ENCODE measurements at places on chromosomes 1 and 21. TPM values are rescaled to one million over a fixed set of nuclear protein-coding genes. Genes with fewer than 3 reads are reported as not detected.
A peak's percentile ranks its signal among the peaks of the same experiment; 100 is the strongest.

DNA sequence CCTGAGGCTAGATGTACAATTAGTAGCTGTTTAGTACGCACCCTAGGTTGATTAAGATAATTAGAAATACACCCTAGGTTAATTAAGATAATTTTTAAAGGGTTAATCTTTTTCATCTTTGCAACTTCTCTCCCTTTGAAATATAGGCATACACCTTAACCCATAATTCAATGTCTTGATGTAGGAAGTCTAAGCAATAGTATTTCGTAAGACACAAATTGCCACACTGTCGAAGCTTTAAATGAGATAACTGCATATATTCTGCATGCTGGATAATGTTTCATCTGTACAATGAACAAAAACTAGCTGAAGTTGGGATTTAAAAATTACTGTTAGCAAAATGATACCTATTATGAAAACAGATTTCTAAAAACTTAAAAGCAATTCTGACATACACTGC lies 122.9 kb downstream of the EVI5 start:
- H3K4me3 ChIP-seq: no peak overlapping the region
- no peaks in the 10 kb centered on the region for H3K4me1 ChIP-seq
- H3K27ac ChIP-seq: no peak overlapping the region
- DNase-seq: no peak
- H3K27me3 ChIP-seq: no peaks in the 10 kb centered on the region

DNA sequence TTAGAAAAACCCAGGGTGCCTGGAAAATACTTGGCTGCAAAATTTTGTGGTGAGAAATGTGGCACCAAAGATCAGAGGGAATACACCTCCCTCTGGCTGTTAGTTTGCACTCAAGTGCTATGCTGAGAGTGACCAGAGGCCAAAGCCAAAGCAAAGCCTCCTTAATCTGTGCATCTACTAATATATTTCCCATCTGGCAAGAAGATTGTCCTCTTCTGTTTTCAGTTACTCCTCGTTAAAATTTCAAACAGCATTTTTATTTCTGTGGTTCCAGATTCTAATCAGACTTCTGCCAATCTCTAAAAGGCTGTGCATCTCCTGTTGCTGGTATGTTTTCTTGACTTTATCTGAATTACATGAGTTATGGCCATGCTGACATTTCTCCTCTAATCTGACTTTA lies 327.4 kb downstream of the TBX15 start:
- no peak for DNase-seq
- no peaks in the 10 kb centered on the region for H3K36me3 ChIP-seq
- no peak overlapping the region for H3K4me3 ChIP-seq
- H3K27ac ChIP-seq: no peak overlapping the region
- H3K27me3 ChIP-seq: no peaks in the 10 kb centered on the region

GRCh38 chr1:245156041-245156735 lies 1.4 kb downstream of the KIF26B start:
- peak; percentile 80 for DNase-seq
- H3K27me3 ChIP-seq: peaks cover 31% of the 10 kb centered on the region
- no peak overlapping the region for H3K27ac ChIP-seq
- H3K4me1 ChIP-seq: peaks cover 42% of the 10 kb centered on the region
- H3K4me3 ChIP-seq: no peak overlapping the region

GRCh38 chr1:224513787-224514209 lies 79.2 kb upstream of the WDR26 start:
- H3K36me3 ChIP-seq: no peaks in the 10 kb centered on the region
- H3K4me1 ChIP-seq: peaks cover 5% of the 10 kb centered on the region
- no peak overlapping the region for H3K27ac ChIP-seq

The ENO1 gene
- total RNA-seq: 353 TPM

The MIA3 gene
- total RNA-seq: 87.1 TPM
